Aorta (tissue), 5 donors: ENCODE measurements at places on chromosomes 16 and 17. TPM values are rescaled to one million over a fixed set of nuclear protein-coding genes. Genes with fewer than 3 reads are reported as not detected.
A peak's percentile ranks its signal among the peaks of the same experiment; 100 is the strongest.

AOC2 gene
- total RNA-seq: 1.8 TPM

FAM20A gene
- 16.4 TPM for total RNA-seq

KRTAP29-1 gene
- total RNA-seq: not detected

DNA sequence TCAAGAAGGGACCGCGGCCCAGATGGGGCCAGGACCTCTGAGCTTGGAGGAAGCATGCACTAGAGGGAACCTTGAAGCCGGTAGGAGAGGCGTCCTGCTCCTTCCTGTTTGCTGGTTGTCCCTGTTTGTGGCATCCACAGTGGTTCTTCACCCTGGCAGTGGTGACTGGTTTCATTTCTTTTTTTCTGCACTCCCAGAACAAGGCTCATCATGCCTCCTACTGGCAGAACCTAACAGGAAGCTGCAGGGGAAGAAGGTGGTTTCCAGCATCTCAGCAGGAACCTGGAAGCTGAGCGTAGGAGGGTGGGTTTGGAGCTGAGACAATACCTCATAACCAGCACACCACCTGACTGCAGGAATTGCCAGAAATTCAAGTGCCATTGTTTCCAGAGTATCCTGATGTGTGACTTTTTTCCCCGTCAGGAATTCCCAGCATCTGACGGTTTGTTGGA, 5.8 kb downstream of the TMEM231 start:
- no peaks in the 10 kb centered on the region for H3K36me3 ChIP-seq
- no peak overlapping the region for H3K27ac ChIP-seq
- DNase-seq: no peak
- no peak overlapping the region for H3K4me3 ChIP-seq
- no peaks in the 10 kb centered on the region for H3K27me3 ChIP-seq
- no peaks in the 10 kb centered on the region for H3K4me1 ChIP-seq

DNA sequence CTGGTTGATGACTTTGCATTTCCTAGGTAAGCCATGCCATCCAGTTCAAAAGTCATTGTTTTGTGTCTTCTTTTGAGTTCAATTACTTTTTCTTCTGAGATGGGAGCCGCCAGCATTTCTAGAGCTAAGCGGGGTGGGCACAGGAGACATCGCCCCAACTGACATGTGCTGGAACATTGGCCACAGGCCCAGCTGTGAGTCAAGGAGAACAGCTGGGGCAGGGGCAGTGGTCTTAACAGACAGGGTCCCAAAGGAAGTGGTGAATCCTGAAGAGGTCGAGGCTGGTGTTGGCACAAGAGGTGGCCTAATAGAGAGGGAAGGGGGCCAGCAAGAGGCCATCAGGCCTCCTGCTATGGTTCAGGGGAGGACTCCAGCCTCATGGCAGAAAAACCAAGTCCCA, 17.1 kb downstream of the RAB11FIP4 start:
- DNase-seq: peak; percentile 12
- H3K4me3 ChIP-seq: no peak overlapping the region
- no peak overlapping the region for H3K27ac ChIP-seq
- no peaks in the 10 kb centered on the region for H3K27me3 ChIP-seq
- H3K4me1 ChIP-seq: no peaks in the 10 kb centered on the region

GRCh38 chr17:70629902-70630301, 460.6 kb downstream of the KCNJ2 start:
- no peak overlapping the region for H3K27ac ChIP-seq
- H3K27me3 ChIP-seq: no peaks in the 10 kb centered on the region
- H3K4me1 ChIP-seq: no peaks in the 10 kb centered on the region
- no peaks in the 10 kb centered on the region for H3K36me3 ChIP-seq
- H3K4me3 ChIP-seq: no peak overlapping the region

DNA sequence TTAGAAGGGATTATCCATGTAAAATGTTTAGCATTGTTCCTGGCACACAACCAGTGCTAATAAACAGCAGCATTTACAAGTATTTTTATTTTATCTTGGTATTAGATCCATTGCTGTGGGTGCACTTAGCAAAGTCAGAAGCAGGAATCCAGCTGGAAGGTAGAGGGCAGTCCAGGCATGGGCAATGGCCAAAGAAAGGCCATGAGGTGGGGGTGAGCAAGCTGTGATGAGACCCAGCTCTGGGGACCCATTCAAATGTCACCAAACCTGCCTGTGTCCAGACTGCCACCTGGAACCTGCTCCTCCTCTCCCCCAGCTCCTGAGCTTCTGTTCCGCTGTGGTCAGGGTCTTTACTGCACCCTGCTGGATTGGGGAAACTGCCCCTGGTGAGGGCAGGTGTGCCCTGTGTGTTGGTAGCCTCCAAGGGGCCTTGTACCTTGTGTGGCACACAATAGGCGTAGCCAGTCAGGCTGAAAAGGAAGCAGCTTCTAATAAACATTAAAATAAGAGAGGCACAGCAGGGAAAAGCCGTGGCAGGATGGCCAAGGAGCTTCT, 118.0 kb upstream of the CRHR1 start:
- no peak overlapping the region for H3K4me3 ChIP-seq
- H3K36me3 ChIP-seq: no peaks in the 10 kb centered on the region
- H3K27ac ChIP-seq: no peak overlapping the region
- H3K27me3 ChIP-seq: no peaks in the 10 kb centered on the region

DNA sequence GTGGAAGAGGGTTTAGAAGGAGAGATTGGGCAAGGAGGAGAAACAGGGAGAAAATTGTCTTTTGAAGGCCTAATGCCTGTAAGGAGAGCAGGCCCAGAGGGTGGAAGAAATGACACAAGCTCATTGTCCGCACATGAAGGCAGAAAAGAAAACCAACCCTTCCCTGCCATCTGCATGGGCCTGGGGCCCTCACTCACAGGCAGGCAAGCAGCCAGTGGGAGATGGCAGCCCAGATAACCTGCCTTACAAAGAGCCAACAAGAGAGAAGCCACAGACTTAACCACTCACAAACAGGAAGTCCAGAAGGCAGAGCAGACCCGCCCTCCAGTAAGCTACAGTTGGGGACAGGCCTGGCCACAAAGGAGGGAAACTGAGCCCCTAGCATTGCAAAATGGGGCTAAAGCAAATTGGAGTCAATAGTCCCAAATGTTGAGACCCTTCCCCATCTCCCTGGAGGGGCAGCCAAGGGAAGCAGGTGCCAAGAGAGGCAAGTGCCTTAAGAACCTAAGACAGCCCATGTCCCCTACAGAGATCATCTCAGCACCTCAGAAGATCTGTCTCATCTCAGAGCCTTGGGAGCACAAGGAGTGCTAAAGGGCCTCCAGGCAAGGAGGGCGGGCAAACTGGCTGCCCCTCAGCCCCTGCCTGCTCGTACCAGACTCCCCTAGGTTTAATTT, 7.3 kb upstream of the TSPOAP1 start:
- no peaks in the 10 kb centered on the region for H3K27me3 ChIP-seq
- H3K4me1 ChIP-seq: no peaks in the 10 kb centered on the region
- DNase-seq: no peak
- no peaks in the 10 kb centered on the region for H3K36me3 ChIP-seq
- no peak overlapping the region for H3K4me3 ChIP-seq

DNA sequence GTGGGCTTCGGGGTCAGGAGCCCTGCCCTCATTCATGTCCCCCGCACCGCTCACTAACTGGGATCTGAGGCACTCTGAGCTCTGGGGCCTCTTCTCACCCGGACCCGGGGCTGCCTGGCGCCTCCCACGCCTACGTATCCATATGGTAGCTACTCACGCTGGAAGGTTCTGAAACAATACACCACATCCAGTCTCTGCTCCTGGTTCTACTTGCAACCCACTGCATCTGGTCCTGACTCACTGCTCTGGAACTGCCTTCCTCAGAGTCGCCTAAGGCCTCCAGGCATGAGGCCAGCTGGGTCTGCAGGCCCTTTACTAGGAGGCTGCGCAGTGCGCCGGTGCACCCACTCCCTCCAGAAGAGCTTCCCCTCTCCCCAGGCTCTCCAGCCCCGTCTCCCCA, 18.1 kb downstream of the USP36 start:
- H3K27ac ChIP-seq: no peak overlapping the region
- no peak overlapping the region for H3K4me3 ChIP-seq
- H3K4me1 ChIP-seq: no peaks in the 10 kb centered on the region
- H3K27me3 ChIP-seq: no peaks in the 10 kb centered on the region
- no peak for DNase-seq

DNA sequence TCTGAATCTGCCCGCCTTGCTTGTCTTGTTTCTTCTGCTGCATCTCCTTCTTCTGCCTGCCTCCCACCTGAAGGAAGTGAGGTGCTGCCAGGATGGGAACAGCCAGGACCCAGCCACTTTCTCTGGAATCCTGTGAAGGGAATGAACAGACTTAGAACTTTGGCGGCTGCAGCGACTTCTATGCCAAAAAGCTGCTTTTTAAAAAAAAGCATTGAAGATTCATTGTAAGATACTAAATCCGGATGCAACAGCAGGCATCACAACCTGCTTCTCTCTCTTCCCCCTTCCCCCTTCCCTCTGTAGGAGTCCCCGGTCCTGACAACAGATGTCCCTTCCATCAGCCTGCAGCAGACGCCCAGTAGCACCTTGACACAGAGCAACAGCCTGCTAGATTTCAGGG, 176.3 kb downstream of the HS3ST4 start:
- no peaks in the 10 kb centered on the region for H3K4me1 ChIP-seq
- no peak for DNase-seq
- H3K27ac ChIP-seq: no peak overlapping the region
- no peak overlapping the region for H3K4me3 ChIP-seq

DNA sequence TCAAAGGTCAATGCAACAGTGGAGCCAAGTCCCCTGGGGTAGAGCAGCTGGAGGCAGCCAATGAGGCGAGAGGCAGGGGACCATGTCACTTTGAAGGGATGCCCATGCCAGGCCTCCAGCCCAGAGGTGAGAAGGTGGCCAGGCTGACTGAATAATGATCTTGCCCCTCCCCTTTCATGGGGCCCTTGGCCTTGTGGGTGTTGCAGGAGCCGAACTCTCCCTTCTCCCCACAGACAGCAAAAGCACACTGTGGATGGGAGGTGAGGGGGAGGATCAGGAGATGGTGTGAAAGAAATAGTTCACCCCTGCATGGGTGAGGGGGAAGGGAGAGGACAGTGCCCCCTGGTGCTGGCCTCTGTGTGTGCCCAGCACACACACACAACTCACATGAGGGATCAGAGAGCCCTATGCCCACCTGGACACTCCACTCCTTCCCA, 15.8 kb upstream of the TBX21 start:
- no peaks in the 10 kb centered on the region for H3K27me3 ChIP-seq
- H3K27ac ChIP-seq: no peak overlapping the region
- H3K4me1 ChIP-seq: no peaks in the 10 kb centered on the region
- no peak for DNase-seq
- no peak overlapping the region for H3K4me3 ChIP-seq
- no peaks in the 10 kb centered on the region for H3K36me3 ChIP-seq

DNA sequence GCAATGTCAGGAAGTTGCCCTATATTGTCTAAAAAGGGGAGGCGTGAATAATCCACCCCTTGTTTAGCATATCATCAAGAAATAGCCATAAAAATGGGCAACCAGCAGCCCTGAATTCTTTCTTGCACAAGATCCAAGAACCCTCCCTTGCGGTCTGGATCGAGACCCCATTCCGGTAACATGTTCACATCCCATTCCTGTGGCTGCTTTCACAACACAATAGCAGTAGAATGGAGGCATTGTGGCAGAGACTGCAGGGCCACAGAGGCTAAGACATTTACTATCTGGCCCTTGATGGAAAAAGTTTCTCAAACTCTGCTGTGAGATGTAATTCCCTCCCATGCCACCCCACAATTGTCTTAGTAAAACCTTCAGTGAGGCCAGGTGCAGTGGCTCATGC, 73.2 kb downstream of the RMI2 start:
- DNase-seq: no peak
- H3K4me1 ChIP-seq: no peaks in the 10 kb centered on the region
- no peak overlapping the region for H3K27ac ChIP-seq
- H3K4me3 ChIP-seq: no peak overlapping the region
